Type B pancreatic cell (in vitro differentiated cells): ENCODE measurements at places on chromosomes 1 and 21.

DNA sequence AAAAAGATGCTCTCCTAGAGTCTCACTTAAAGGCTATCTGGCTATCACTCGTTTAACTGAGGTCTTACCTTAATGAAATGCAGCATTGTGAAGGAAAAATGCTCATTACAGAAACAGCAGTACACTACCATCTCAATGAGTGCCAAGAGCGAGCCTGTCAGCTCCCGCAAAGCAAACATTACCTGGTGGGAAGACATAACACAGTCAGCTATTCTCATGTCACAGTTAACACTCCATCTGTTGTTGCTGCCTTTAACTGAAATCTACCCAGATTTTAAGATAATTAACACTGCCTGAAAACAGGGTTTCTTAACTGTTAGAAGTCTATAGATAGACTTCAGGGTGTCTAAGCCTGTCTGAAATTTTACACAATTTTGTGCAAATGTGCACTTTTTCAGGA is 39.1 kb downstream of the PCSK9 start:
- no peak for DNase-seq

DNA sequence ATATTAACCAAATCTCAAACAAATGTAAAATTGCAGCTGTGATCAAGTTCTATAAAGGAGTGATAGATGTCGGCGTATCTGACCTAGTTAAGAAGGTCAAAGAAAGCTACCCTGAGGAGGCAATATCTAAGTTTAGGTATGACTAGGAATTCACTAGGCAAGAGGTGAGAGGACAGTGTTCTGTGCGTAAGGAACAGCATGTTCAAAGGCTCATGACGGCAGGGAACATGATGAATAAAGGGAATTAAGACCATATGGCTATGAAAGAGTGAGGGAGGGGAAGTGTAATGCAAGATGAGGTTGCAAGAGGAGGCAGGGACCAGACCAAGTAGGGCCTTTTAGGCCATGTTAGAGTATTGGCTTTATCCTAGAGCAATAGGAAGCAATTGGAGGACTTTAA is 8.6 kb downstream of the LIX1L start:
- DNase-seq = no peak

GRCh38 chr1:155227261-155228095 is 19.0 kb downstream of the MTX1 start:
- peak; percentile 99 for DNase-seq

DNA sequence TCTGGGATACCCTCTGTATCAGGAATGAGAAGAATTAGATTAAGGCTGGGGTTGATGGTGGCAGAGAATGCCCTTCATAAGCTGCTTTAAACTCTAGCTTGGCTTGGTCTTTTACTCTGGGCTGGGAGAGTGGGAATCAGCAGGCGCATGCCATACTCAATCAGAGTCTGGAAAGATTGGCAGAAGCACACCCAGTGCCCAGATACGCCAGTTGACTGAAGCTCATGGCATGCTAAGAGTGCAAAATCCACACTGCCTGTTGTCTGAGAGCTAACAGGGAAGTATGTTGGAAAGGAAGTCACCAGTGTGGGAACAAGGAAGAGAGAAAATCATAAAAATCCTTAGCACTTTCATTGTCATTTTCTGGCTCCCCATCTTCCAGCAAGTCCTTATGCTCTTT is 53.0 kb downstream of the HMCN1 start:
- no peak for DNase-seq

DNA sequence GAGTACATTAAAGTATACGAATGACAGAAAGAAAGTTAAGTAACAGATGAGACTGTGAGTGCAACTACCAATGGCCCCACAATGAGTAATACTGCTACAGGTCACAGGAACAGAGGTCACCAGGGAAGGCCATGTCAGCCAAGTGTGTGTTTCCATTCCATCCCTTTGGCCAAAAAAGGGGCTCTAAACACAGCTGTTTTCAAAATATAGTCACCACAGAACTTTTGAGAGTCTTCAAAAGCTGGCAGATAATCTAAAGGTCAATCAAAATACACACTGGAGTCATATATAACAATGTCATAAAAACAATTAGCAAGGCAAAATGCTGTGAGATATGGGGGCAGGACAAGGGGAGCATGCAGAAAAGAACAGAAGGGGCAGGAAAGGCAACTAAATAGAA is 10.2 kb downstream of the USP24 start:
- DNase-seq = no peak
